RWPE2 (cell line): ENCODE measurements at places on chromosomes 13 and 19.

DNA sequence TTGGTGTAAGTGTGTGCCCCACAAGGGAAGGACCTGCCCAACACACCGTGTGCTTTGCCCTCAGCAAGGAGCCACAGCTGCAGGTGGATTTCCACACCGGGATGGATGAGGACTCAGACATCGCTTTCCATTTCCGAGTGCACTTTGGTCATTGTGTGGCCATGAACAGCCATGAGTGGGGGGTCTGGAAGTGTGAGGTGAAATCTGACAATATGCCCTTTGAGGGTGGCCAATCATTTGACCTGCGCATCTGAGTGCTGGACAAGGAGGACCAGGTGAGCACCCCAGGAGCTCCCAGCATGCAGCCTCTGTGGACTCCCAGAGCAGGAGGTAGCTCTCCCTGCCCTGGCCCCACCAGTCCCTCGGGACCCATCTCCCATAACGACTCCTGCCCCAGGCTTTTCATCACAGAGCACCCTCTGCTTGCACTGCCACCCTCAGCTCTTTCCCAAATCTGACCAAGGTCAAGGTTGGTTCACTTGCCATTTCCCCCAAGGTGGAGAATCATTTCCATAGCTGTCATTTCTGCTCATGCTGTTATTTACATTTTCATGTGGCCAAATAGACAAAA is 13.2 kb upstream of the EID2 start:
- DNase-seq: no peak

DNA sequence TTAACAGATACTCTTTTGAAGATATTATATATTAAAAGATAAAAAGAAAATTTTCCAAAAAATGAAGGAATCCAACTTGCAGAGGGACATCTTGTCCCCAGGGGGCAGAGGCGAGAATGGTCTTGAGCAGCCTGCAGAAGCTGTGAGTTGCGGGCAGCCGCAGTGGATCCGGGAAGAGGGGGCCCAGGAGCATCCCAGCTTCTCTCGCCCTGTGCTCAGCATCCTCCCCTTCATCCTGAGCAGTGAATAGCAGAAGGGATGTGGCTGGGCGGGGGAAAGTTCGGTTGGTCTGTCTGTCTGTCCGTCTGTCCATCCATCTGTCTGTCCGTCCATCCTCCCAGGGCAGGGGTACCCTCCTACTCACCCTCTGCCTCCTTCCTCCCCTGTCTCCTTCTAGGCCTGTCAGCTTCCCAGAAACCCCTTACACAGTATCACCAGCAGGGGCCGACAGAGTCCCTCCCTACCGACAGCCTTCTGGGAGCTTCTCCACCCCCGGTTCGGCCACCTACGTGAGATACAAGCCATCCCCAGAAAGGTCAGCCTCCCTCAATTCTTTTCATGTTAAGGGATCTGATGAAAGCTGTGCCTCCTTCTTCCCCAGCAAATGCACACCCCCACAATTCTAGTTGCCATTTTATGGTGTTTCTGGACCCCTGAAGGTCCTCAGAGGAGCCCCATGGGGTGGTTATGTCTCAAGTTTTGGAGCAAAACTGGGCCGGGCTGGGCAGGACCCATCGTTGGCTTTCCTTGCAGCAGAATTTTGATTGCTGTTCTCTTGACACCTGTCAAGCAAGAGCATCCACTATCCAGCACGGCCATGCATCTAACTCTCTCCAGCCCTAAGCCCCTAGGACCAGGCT is 81.6 kb downstream of the DPF1 start:
- no peak for DNase-seq

DNA sequence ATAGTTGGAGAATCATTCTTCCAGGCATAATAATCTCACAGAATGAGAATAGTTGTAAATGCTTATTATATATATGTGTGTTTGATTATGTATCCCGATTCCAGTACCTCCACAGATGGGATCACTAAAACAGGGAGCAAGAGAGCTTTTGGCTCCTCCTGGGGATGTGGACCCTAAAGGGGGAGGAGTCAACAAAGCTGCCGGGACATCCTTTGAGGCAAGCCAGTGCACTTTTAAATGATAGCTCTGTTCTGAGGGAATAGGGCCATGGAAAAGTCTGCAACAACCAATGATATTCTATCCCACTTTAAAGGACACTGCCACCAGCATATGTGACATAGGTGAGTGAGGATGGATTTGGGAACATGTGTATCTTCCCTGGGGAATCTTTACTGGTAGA is 40.8 kb downstream of the SLITRK5 start:
- no peak for DNase-seq

- DNase-seq: no peak
Measured at GRCh38 chr19:22327321-22327720, 41.1 kb downstream of the ZNF729 start.

GRCh38 chr13:79724348-79725103 is 243.6 kb downstream of the NDFIP2 start:
- no peak for DNase-seq

- no peak for DNase-seq
Measured at GRCh38 chr19:46022061-46022430, 807 bp downstream of the PGLYRP1 start.

DNA sequence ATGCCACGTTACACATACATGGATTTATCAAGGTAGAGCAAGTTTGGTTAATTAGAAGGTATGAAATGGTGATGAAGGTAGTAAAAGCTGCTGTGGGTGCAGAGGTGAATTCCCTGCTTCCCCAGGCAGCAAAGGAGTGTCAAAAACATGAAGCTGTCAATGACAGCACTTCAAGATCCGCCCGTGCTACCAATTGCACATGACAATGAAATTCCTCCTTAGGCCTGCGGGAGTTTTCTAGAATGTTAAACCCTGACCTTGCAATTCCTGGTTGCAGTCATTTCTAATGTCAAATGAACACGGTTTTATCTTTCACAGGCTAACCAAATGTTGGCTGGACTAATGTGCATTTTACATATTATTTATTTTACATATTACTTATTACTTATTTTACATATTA is 67.7 kb upstream of the LSM14A start:
- no peak for DNase-seq

- no peak for DNase-seq
Measured at GRCh38 chr19:33333151-33333550, 30.8 kb upstream of the CEBPA start.

DNA sequence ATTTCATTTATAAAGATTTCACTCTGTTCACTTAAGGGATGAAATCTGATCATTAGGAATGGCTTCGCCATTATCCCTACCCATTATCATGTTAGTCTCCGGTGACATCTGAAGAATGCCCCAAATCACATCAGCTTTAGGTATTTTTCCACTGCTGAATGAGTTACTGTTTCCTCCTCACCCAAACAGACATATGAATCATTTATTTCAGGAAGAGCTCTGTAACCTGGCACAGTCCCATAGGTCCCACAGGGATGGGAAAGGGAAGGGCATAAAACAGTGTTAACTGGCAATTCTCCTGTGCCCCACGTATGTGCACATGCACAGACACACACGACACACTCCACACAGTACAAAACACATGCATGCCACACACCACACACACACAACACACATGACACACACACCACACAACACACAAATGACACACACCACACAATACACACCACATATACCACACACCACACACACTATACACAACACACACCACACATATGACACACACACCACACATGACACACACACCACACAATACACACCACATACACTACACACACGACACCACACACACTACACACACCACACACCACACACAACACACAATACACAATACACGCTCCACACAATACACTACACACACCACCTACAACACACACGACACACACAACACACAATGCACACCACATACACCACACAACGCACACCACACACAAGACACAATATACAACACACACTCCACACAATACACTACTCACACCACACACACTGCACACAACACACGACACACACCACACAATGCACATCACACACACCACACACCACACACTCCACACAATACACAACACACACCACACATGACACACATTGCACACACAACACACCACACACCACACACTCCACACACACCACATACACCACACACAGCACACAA is 15.4 kb downstream of the TMEM255B start:
- no peak for DNase-seq

DNA sequence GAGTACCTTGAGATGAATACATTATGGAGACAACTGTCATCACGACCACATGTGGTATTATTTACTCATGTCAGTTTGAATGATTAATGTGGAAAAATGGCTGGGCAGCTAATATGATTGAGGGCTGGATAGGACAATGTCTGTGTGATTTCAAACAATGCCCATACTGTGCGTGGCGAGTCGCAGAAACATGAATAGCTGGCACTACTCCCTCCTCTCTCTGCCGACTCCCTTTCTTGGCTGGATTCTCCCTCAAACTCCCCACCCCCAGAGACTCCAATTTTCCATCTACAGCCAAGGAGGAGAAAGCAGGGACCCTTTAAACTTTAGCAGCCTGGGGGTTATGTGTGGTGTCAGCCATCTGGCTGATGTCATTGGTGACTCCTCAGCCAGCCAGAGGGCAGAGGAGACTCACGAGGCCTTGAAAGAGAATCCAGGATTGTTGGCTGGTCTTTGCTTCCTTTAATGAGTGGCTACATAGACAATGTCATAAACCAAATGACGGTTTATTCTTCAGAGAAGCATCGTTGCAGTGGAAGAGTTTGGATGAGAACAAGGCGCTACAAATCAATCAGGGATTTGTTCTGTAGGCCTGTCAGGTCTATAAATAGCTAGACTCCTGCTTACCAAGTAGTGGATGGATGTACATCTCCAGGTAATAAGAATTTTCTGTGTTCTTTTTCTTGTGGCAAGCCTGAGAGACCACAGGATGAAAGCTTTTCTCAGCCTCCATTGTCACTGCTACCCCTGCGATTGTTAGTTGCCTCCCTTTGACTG is 165.6 kb downstream of the DLEU7 start:
- DNase-seq: no peak

GRCh38 chr13:110359840-110360301 is 52.8 kb downstream of the COL4A2 start:
- DNase-seq: no peak

- no peak for DNase-seq
Measured at GRCh38 chr13:32600890-32601289, 14.6 kb downstream of the PDS5B start.

GRCh38 chr13:83048419-83048818 is 833.9 kb downstream of the SLITRK1 start:
- no peak for DNase-seq

GRCh38 chr13:20130012-20130411 is 30.8 kb downstream of the GJA3 start:
- no peak for DNase-seq

- DNase-seq: no peak
Measured at GRCh38 chr13:51999510-51999911, 11.7 kb downstream of the ATP7B start.
